Stimulated activated CD4-positive, alpha-beta T cell treated with anti-CD3 and anti-CD28 coated beads, TNF-alpha, amount 100 ng/mL, for 48 hours (primary cell): ENCODE measurements at places on chromosomes 11 and 22.
A peak's percentile ranks its signal among the peaks of the same experiment; 100 is the strongest.

- no peak for DNase-seq
Observed at GRCh38 chr11:125950178-125950490, 4.3 kb downstream of the VSIG10L2 start.

- no peak for DNase-seq
Observed at GRCh38 chr11:122275508-122275907, 159.5 kb upstream of the BLID start.

GRCh38 chr11:61682906-61683675 is 2.9 kb downstream of the DAGLA start:
- DNase-seq = no peak

DNA sequence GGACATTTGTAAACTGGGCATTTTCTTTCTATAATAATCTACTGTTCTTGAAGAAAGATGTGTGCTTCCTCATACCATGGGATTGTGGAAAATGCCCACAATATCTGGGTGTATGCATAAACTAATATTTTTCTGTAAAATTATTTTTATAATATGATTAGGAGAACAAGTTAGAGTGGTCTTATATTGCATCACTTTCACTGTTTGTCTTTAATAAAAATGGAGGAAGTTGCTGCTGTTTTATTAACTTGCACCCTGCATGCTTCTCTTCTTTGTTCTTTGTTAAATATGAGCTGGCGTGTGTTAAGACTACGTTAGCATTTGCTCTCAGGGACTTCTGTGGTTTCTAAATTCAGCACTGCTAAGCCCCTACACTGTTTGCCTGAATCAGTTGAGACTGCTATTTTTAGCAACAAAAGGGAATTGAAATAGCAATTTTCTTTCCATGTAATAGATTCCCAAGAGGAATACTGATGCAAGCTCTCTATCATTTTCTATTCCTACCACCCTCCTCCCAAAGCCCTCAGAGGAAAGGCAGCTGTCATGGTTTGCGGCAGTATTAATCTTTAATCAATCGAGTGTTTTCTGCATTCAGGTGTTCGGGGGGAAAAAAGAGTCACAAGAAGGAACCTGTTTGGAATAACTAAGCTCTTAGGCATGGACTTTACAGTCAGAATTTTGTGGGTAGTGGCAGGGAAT is 56.1 kb downstream of the HSD17B12 start:
- no peak for DNase-seq

- no peak for DNase-seq
Observed at GRCh38 chr11:117977029-117977428, 9.2 kb upstream of the IL10RA start.

GRCh38 chr22:37601540-37602442 is 6.8 kb upstream of the GGA1 start:
- DNase-seq = no peak

DNA sequence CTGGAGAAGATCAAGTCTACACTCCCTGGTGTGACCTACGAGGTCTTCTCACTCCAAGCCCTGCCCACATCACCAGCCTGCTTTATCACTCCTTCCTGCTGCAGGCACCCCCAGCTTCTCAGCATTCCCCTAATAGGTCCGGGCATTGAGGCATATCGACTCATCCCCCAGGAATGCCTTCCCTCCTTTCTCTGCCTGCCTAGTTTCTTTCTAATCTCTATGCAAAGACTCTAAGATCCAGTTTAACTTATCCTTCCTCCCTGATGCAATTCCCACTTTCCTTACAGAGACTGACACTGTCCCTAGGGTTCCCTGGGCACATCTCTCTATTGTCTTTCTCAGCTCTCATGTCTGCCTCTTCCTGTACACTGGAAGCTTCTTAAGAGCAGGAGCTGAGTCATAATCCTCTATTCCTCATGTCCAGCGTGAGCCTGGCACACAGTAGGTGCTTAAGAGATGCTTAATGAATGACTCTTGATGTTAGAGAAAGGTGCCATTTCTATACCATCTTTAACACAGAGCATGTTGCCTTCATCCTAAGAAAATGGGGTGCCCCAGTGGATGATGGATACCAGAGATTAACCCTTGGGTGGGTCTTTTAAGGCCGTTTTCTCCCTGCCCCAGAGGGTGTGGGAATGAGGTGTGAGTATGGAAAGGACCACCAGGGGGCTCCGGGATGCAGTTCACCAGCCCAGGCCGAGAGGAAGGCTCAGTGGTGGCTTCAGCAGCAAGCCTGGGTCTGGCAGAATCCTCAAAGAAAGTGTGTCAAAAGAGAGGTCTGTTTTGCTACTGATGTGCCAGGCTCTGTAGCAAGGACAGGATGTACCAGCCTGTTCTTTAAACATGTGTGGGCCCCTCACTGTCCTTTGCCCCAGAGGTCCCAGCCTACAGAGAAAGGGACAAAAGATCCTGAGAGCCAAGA is 34.7 kb downstream of the PARVA start:
- DNase-seq = peak; percentile 28

- DNase-seq = no peak
Observed at GRCh38 chr22:50532824-50533796, 3.3 kb upstream of the TYMP start.

DNA sequence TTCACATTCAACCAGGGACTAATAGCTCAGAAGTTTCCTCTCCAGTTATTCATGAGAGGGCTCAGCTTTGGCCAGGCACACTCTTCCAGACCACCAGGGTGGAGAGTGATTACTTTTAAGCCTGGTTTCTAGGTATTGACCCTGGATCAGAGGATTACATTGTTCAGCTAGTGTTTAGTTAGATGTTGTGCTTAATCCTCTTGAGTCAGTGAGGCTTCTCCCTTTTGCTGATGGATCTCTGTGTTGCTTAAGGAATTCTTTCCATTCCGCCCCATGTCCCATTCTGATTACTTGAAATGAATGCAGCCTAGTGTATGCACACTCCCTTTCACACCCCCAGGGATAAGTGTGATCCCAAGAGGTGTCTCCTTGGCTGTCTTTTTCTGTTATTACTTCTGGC is 271.7 kb upstream of the ANO5 start:
- DNase-seq = no peak

DNA sequence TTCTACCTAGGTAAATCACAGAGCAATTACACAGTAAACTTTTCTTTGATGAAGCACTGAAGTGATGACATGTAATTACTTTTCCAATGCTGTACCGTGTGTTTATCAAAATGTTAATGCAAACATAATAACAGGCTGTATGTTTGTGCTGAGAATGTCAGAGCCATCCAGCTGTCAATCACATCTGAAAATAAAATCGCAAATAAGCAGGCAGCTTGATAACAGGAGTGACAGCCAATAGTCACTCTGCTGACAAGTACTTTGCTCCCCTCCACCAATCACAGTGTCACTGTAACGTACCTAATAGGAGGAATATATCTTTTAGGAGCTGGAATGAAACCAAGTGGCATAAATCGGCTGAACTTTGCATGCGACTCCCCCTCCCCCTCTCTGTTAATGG is 119.7 kb downstream of the KIRREL3 start:
- no peak for DNase-seq

DNA sequence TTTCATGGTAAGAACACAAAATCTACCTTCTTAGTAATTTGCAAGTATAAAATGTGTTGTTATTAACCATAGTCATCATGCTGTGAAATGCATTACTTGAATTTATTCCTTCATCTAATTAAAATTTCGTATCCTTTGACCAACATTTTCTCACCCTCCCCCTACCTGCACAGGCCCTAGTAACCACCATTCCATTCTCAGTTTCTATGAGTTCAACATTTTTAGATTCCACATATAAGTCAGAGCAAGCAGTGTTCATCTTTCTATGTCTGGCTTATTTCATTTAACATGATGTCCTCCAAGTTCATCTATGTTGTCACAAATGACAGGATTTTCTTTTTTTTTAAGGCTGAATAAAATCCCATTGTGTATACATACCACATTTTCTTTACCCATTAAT is 43.5 kb upstream of the CCDC179 start:
- no peak for DNase-seq

GRCh38 chr22:37197451-37198257 is 9.6 kb upstream of the C1QTNF6 start:
- no peak for DNase-seq

DNA sequence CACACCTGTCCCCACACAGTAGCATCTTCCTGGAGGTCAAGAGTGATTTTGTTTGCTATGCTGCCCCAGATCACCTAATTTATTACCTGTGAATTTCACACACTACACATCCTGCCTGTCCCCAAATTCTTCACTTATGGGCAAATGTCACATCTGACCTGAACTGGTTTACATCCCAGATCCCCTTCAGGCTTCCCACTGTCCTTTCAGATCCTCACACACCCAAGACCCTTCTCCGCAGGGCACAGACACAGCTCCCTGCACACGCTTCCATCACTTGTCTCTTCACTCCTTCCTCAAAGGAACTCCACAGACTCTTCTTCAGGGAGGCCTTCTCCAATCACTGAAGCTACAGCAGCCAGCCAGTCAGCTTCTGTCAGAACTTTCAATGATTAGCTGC is 118.7 kb upstream of the IGLL5 start:
- DNase-seq = no peak

DNA sequence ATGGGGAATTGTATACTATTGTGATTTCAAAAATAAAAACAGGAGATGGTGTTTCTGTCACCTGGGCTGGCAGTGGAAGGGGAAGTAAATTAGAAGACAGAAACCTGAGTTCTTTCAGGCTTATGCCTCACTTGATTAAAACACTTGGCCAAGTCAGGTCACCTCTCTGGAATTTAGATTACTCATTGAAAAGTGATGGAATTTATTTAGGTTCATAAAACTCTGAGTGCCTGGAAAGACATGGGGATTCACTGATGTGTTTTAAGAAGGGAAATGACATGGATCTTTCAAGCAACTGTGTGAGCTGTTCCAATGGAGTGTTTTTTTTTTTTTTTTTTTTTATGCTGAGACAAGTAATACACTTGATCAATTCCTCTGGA is 400.1 kb downstream of the TMEM135 start:
- no peak for DNase-seq

- DNase-seq = no peak
Observed at GRCh38 chr22:28711820-28712777, 29.5 kb downstream of the CHEK2 start.

DNA sequence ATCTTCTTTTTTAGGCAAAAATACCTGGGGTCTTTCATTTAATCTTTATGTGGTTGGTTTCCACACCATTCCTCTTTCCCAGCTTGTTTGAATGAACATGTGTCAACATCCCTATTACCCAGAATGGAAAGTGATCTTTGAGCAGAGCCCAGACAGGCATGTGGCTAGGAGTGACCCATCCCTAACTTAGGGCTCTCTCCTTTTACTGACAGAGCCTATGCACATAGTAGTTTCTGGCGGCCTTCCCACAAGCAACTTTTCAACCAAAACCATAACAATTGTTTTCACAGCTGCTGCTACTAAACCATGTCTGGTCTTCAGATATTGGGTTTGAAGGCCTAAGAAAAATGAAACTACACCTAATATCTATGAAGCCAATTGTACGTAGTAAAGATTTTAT is 107.5 kb downstream of the TENM4 start:
- no peak for DNase-seq

DNA sequence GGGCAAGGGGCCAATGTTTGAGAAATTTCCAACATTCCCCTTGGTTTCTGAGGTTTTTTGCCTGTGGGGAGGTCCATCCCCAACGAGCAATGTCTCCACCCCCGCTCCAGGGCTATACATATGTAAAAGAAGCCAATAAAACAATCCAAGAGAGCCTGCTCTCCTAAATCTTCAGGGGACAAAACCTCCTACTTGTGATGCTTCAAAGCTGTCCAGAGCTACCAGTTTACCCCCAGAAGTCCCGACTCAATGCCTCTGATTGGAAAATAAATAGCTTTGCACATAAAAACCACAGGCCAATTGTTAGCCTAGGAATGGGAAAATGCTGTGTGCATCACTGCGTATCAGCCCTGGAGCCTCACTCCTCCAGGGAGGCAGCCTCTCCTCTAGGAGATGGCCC is 66.0 kb upstream of the PAX6 start:
- no peak for DNase-seq

DNA sequence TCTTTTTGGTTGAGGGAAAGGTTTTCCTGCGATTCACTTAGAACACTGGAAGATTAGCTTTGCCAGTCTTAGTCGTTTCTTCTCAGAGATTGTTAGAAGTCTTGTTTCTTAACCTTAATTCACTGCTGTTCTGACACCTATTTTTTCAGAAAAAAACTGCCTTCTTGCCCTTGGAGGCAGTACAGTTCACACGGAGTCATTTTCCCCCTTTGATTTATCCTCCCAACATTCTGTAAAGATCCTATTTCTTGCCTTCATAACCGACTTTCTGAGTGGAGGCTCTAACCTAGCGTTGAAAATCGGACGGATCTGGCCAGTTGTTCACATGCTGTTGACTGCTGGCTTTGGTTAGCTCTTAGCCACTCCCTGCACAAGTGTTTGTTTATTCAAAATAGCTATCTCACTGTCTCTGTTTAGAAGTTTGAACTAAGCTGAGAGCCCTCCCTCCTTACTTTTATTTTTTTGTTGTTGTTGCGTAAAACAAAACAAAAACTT is 737 bp downstream of the BCL2L13 start:
- DNase-seq = no peak

DNA sequence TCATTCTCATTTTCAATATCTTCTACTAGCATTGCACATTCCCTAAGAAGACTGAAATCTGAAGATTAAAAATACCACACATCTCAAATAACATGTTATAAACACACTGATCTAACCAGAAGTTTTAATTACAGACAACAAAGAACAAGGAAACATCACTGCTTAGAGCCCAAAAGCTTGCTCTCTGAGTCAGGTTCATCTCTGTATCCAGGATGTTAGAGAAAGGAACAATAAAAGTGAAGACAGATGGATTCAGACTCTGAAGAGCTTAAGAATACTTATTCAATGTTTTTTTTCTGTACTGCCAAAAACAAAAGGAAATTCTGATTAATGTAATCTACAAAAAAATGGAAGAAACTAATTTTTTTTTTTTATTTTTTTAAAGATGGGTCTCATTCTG is 16.5 kb downstream of the RDX start:
- no peak for DNase-seq

- no peak for DNase-seq
Observed at GRCh38 chr22:43300891-43301676, 42.1 kb downstream of the SCUBE1 start.

GRCh38 chr11:31821766-31822165 is 10.6 kb upstream of the PAX6 start:
- no peak for DNase-seq

GRCh38 chr11:107751082-107751481 is 39.2 kb upstream of the SLN start:
- no peak for DNase-seq

- DNase-seq = no peak
Observed at GRCh38 chr11:124844664-124845079, 20.6 kb upstream of the ROBO3 start.

- DNase-seq = no peak
Observed at GRCh38 chr11:58654908-58655296, 32.4 kb downstream of the CNTF start.

GRCh38 chr11:62171261-62171723 is 18.7 kb upstream of the SCGB1D1 start:
- peak; percentile 63 for DNase-seq

- no peak for DNase-seq
Observed at GRCh38 chr11:126132319-126132718, 69.7 kb upstream of the CDON start.

GRCh38 chr11:2250485-2250884 is 19.9 kb downstream of the ASCL2 start:
- DNase-seq = no peak
